ENCODE measurements at places on chromosomes 13 and 19.

GRCh38 chr13:78443839-78444238, 159.5 kb downstream of the POU4F1 start:
- DNase-seq: no peak

GRCh38 chr19:46351241-46352041, 4.6 kb downstream of the PPP5C start:
- no peak for DNase-seq

- no peak for DNase-seq
Observed at GRCh38 chr19:34666200-34666957, 10.6 kb downstream of the SCGB2B2 start.

- DNase-seq: no peak
Observed at GRCh38 chr13:112347986-112348385, 28.2 kb upstream of the SPACA7 start.

All from H4 (cell line).